Stimulated activated CD4-positive, alpha-beta T cell treated with anti-CD3 and anti-CD28 coated beads, Interleukin-15, amount 100 ng/mL, for 1 hour (primary cell): ENCODE measurements at places on chromosomes 7 and 10.
A peak's percentile ranks its signal among the peaks of the same experiment; 100 is the strongest.

GRCh38 chr7:47291461-47292081 lies 290.3 kb downstream of the TNS3 start:
- no peak for DNase-seq

- no peak for DNase-seq
These were observed 177.6 kb upstream of the FZD8 start for GRCh38 chr10:35819736-35820135.

- no peak for DNase-seq
These were observed 27.0 kb upstream of the FAM107B start for GRCh38 chr10:14801723-14802122.

DNA sequence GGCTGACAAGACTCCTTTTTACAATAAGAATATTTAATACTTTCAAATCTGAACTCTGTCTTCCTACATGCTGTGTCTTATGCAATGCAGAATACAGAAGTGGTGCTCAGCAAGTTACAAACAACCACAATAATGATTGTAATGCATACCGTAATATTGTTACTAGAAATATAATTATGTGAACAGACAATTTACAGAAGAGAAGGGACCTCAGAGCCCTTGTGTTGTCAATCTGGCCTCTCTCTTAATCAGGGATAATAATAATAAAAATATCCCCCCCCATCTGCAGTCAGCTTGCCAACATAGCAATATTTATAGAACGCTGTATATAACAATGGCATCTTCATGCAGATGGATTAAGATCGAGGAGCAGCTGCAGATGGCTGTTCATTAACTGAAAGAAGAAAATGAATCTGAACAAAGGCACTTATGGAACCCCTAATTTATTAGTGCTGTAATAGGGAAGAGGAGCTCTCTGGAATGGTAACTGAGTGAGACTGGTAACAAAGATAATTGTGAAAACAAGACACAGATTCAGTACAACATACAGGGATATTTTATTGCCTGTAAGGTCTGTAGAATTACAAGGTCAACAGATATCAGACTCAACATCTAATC lies 106.3 kb downstream of the TMEM26 start:
- no peak for DNase-seq

DNA sequence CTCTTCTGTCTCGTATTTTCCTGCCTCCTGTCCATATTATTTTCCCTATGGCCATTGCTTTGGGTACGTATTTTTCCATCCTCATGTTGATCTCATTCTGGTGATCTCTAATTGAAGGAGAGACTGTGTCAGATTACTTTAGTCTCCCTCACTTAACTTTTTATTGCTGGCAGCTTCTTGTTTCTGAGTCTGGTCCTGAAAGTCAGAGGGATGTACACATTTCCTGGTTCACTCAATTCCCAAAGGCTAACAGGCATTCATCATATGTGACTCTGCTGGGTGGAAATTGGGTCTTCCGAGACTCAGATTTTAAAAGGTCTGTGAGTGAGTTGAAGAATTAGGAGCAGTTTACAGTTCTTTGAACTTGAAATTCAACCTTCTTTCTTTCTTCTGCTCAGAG lies 10.9 kb downstream of the UMAD1 start:
- DNase-seq, result no peak

- no peak for DNase-seq
These were observed 64.1 kb downstream of the PTPRZ1 start for GRCh38 chr7:121936951-121937623.

- DNase-seq, result no peak
These were observed 106.8 kb upstream of the DIP2C start for GRCh38 chr10:796233-796632.

- DNase-seq, result no peak
These were observed 34.6 kb downstream of the ANXA8 start for GRCh38 chr10:47449102-47449978.

DNA sequence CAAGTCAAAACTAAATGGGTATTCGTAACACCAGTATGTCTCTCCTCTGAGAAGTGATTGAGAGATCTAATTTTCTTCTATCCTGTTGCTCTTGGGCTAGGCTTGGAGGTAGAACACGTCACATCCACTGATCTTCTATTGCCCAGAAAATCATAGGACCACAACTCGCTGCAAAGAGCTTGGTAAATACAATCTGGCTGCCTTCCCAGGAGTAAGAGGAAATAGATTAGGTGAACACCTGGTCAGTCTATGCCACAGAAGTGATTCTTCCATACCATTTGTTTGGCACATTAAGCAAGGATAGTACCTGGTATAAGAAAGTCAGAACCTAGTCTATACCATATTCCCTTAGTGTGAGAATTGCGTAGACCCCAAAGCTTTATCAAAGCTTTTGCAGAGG lies 129.3 kb upstream of the PHYHIPL start:
- no peak for DNase-seq

DNA sequence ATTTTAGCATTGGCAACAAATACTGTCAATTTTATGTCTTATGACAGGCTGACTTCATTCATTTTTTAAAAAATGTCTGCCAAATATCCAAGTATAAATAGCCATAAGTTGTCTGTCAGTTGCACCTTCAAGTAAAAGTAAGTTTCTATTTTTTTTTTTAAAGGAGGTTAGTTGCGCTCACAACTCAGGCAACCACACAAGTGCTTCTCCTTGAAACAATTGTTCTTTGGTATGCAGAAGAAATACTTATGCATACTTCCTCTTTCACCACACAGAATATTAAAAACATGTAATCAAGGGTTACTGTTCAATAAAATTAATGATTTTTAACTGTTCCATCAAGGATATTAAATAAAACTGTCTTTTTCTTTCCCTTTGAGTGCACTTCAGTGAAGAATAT lies 97.9 kb downstream of the RTKN2 start:
- no peak for DNase-seq

DNA sequence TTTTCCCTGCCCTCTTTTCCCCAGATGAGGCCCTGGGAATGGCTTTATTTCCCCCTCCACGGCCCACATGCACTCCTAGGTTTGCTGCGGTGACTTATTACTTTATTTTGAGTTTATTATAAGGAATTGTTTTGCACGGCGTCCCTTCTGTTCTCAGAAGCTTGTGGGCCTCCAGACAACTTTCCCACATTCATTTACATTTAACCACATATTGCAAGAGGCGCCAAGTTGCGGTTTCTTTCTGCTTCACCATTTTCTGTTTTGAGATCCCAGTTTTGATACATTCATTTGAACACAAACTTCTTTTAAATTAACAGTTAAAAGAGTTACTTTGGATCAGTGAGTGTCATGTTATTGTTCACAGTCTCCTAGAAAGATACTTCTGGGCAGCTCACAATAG lies 532.5 kb upstream of the MGMT start:
- no peak for DNase-seq

DNA sequence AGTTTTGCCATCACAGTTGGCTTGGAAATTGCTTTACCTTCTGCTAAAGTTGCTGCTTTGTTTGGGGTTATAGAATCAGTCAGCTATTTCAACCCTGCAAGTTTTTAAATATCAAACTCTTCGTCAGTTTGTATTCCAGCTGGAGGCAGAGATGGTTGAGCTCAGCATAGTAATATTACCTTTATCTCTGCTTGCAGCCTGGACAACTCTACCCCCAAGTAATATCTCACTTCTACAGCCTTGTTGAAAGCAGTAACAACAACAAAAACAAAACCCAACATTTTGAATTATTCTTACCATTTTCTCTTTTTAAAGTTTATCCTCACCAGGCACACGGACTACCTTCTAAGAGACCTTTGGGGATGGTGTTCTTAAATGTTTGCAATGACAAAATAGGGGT lies 239.1 kb upstream of the PHF14 start:
- no peak for DNase-seq

- DNase-seq, result no peak
These were observed 13.4 kb downstream of the SLC13A4 start for GRCh38 chr7:135714534-135715009.

DNA sequence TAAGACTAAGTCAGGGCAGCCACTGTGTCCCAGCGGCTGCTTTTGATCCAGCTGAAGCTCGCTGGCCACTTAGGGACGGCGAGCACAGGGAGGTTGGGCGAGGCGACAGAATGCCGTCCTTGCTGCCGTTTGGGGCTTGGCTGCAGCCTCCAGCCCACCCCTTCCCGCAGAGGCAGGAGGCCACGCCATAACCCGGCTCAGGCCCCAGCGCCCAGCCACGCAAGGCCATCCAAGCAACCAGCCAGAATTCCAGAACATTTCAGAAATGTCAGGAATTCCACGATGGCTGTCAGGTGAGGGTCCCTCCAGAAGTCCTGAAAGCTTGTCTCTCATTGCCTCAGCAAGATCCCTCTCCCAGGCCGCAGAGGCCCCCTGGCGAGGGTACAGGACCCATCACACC lies 479.1 kb upstream of the FOXK1 start:
- no peak for DNase-seq

DNA sequence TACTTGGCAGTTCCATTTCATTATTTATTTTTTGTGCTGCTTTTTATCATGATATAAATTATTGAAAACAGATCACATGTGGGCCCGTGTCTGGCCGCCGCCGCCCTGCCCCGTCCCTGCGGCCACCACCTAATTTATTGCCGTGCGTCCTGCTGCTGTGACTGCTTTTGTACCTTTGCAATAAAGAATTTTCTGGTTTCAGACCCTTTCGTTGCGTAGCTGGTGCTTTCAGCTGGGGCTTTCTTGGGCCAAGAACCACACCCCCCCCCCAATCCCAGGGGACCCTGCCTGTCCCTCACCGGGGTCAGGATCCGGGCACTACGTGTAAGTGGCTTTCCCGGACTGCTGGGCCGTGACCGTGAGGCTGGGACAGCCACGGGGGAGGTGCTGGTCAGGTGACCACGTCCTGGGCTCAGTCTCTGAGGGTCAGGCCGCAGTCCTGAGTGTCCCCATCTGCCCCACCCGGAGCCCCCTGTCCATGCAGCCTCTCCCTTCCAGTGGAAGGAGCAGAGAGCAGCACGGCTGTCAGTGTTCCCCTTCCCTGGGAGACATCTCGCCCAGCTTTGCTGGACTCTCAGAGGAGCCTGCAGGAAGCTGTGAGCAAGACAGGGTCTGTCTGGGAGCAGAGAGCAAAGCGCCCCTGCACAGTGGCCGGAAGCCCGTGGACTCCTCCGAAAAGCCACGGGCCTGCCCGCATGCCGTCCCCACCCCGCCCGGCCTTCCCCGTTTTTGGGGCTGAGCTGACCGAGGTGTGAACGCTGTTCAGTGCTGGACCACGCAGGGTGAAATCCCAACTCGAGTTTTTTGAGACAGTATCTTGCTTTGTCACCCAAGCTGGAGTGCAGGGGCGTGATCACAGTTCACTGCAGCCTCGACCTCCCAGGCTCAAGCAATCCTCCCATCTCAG lies 12.6 kb downstream of the MAFK start:
- no peak for DNase-seq

GRCh38 chr10:13916384-13916947 lies 329.7 kb downstream of the PRPF18 start:
- DNase-seq, result no peak

DNA sequence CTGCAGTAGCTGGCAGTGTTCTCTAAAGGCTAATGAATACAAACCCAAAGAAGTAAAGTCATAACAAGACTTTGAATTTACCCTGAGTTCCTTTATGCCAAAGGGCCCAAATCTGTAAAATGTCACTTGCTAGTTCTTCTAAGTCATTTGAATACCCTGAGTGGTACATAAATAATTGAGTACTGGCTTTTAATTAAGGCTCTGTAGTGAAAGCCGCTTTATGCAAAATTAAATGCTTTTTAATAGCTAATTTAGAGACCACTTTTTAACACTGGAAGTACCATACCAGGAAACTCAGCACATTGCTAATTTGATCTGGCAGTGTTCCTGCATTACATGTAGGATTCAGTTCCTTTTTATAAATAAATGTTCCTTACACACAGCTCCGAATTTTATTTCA lies 24.0 kb upstream of the TSPAN13 start:
- no peak for DNase-seq

DNA sequence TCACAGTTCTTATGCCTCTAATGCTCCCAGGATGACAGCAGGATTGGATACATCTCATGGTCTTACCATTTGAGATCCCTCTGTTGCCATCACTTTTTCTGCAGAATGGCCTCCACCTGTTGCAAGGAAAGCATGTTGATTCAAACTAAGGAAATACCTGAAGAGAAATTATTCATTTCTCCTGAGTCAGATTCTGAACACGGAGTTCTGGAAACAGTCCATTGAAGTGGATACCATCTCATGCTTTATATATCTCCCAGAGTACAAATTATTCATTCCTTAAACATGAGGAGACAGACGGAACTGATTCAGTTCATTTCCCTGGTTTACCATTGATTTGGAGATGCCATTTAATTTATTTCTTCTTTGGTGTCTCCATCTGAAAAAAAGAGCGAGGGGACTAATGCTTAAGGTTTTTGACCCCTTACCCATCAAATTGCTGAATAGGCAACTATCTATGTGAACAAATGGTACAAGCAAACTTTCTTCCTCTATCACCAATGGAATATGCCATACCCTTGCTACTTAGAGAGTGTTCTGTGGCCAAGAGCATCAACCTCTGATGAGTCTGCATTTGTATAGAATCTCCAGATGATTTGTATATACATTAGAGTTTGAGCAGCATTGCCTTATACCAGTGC lies 305.0 kb upstream of the LRGUK start:
- no peak for DNase-seq

- peak; percentile 15 for DNase-seq
These were observed 907 bp upstream of the IFRD1 start for GRCh38 chr7:112449353-112449752.

GRCh38 chr10:62171791-62172190 lies 96.9 kb downstream of the RTKN2 start:
- DNase-seq, result no peak

DNA sequence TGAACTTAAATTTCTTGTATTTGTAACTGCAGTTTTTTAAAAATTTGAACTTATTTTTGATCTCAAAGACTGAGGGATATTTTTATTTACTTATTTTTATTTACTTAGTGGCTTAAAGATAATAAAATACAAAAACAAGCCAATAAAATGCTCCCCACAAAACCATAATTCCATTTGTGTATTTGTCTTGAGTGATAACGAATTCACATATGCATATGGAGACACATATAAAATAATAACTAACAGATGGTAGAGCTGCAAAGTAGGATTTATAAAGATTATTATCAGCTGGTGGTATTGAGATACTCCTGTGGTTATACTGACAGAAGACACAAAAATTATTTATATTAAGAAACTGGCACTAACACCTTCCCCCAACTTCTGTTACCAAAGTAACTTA lies 90.2 kb upstream of the RPA3 start:
- no peak for DNase-seq

DNA sequence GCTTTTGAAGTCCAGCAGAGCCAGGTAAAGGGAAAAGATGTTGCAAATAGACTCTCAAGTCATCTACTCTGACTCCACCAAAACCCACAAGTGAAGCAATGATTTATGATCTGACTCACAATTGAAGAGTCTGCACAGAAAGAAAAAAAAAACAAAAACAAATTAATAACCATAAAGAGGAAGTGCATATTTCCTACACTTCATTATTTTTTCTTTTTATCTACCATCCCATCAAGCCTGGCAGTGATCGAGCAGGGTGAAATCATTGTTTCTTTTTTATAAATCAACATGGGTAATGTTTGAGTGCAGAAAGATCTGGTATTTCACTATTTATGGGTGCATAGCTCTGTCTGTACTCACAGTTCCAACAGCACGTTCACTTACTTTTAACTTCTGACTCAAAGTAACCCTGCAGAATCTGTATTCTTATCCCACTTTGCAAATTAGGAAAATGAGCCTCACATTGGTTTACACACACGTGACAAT lies 829.0 kb downstream of the TNS3 start:
- no peak for DNase-seq

GRCh38 chr7:116986611-116987565 lies 33.6 kb downstream of the ST7 start:
- no peak for DNase-seq

- no peak for DNase-seq
These were observed 23.7 kb upstream of the ELFN1 start for GRCh38 chr7:1646391-1646790.

GRCh38 chr10:103923502-103923901 lies 5.5 kb upstream of the STN1 start:
- no peak for DNase-seq

- no peak for DNase-seq
These were observed 286.9 kb downstream of the PTEN start for GRCh38 chr10:88150339-88150738.
